ENCODE measurements at places on chromosomes 2 and 18.

- DNase-seq = no peak
Observed at GRCh38 chr2:29056452-29056851, 17.9 kb downstream of the PCARE start.

- DNase-seq = no peak
Observed at GRCh38 chr2:128366713-128367511, 48.2 kb upstream of the HS6ST1 start.

DNA sequence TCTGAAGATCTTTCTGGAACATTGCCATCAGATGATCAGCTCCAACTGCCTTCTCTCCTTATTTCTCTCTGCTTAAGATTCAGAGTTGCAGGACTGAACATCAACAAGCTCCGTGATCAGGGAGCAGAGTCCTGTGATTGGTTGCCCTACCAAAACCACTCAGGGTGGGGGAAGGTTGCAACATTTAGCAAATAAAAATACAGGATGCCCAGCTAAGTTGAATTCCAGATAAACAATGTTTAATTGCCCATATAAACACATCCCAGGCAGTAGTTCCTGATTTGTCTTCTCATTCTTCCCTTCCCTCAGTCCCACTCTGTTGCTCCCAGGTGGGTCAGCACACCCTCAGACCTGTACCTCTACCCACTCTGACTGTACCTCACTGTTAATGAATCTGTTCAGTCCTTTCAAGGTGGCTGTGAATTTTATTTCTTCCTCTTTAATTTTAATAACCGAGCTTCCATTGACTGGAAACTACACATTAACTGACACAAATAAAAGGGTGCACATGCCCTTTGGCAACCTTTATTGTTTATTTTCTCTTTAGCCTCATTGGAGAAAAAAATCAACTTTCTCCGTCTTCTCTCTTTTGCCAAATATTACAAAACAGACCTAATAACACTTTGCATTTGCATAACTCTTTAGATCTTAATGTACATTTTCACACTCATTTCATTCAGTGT lies 167.1 kb upstream of the PKDCC start:
- DNase-seq = no peak

DNA sequence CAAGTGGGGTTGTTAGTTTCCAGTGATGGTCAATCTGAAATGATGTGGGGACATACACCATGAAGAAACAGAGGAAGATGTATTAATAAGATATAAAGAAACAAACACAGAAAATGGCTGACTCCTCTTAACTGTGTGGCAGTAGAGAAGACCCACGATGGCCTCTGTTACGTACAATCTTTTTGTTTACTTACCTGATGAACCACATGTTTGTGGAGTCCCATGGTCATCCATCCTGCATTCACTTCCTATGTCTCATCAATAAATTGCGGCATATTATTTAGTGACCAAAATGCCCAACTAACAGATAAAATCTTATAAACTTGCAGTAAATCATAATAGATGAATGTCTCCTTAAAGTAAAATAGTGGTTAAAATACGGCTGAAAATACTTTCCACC lies 740.1 kb upstream of the LINC00305 start:
- no peak for DNase-seq

GRCh38 chr18:49510393-49511115 lies 23.5 kb upstream of the C18orf32 start:
- DNase-seq = peak; percentile 82

- peak; percentile 55 for DNase-seq
Observed at GRCh38 chr18:77057006-77057395, 75.6 kb downstream of the MBP start.

GRCh38 chr2:61726456-61727209 lies 127.2 kb downstream of the FAM161A start:
- DNase-seq = no peak

- DNase-seq = no peak
Observed at GRCh38 chr2:23871206-23871605, 55.7 kb downstream of the ATAD2B start.

GRCh38 chr2:165407466-165407865 lies 62.0 kb upstream of the CSRNP3 start:
- DNase-seq = no peak

DNA sequence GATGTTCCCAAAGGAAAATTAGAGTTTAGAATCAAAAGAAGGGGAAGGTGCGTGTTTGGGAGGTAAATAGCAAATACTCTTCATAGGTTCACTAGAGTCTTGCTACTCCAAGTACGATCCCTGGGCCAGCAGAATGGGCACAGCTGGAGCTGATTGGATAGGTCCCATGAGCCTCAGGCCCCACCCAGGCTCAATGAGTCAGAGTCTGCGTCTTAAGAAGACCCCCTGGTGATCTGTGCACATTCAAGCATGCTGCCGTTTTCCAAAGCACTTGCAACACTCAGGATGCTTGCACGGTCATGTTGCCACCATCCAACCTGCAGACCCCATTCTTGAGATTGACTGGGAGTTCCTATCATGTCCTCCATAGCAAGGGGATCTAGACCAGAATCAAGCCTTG lies 40.5 kb downstream of the ABCG8 start:
- no peak for DNase-seq

DNA sequence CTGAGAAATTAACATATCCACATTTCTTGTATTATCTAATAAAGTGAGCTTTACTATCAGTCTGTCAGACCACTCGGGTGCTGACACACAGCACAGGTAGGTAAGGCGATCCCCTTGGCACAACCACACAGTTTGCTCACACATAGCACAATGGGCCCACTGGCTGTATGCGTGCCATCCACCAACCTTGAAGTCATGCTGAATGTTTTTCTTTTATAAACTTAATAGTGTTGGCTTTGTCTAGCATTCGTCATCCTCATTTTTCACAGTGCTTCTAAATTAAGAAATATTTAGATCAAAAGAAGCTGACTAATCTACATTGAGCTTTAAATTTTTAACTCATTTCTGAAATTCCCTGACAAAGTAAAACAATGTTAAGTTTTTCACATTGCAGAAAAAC lies 50.0 kb upstream of the PAPOLG start:
- DNase-seq = no peak

- DNase-seq = no peak
Observed at GRCh38 chr2:74632939-74633312, 15.2 kb downstream of the M1AP start.

DNA sequence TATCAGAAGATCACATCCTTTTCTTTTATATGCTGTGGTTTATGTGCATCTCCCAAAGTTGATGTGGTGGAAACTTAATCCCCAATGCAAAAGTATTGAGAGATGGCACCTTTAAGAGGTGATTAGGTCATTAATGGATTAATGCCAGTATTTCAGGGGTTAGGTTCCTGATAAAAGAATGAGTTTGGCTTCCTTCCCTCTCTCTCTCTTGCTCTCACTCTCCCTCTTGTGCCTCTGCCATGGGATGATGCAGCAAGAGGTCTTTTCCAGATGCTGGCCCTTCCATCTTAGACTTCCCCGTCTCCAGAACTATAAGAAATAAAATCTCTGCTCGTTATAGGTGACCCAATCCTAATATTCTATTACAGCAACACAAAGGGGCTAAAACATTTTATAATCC lies 85.0 kb downstream of the TTC27 start:
- DNase-seq = no peak

All from NAMALWA (cell line).